Activated B cell treated with CpG ODN at 0.5 μM for 24 hours (primary cell): ENCODE measurements at places on chromosomes 5 and 9.

- DNase-seq, result no peak
Observed at GRCh38 chr5:14793851-14794250, 77.7 kb downstream of the ANKH start.

DNA sequence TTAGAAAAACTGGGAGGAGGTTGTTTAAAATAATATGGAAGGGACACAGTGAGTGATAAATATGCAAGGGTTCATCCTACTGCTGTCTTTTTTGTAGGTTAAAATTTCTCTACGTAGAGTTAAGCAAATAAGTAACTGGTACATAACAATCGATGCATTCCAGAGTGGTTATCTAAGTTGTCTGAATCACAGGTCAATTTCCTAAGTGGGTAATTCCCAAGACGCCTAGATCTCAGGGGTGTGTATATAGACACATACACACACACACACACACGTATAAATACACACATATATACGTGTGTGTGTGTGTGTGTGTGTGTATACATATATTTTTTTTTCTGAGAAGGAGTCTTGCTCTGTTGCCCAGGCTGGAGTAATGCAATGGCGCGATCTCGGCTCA lies 22.3 kb downstream of the CAAP1 start:
- DNase-seq, result no peak

DNA sequence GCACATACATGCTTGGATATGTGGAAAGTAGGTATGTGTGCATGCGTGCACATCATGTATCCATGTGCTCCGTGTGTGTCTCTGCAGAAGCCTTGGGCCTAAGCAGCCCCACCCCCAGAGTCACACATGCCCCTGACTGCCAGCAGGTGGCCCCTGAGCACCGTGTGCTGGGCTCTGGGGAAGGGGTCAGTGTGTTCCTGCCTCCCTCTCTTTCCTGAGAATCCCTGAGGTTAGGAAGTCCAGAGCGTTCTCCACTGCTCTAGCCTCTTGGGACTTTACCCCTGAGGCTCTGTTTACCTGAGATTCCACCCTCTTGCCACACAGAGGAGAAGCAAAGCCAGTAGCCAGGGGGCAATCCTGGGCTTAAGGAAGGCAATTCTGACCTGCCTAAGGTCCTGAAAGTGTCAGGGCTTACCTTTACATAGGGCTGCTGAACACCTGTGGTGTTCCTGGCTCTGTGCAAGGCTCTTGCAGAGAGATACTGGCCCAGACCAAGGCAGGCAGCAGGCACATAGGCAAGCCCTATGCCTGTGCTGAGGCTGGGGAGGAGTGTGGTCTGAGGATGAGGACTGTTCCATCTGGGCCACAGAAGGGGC lies 207.3 kb downstream of the TMEM38B start:
- DNase-seq, result no peak

DNA sequence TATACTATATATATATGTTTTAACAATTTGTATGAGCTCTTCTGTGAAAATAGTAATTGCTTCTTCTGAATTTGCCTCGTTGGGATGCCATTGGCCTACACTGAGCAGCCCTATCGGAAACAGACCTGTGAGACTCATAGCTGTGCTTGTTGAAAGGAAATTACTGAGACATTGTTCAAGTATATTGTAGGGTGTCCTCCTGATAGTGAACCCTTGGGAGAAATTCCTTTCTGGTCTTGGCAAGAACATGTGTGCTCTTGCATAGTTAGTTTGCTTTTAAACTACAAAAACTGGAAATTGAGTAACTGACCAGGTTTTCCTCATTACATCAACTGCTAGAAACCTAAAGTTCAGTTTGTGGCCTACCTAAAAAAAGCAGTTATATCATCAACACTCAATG lies 160.9 kb downstream of the LURAP1L start:
- no peak for DNase-seq
